Suppressor macrophage treated with lipopolysaccharide for 4 hours (primary cell): ENCODE measurements at places on chromosomes 2 and 18.

- no peak for DNase-seq
These were observed 195.2 kb downstream of the SLC8A1 start for GRCh38 chr2:40256649-40257048.

DNA sequence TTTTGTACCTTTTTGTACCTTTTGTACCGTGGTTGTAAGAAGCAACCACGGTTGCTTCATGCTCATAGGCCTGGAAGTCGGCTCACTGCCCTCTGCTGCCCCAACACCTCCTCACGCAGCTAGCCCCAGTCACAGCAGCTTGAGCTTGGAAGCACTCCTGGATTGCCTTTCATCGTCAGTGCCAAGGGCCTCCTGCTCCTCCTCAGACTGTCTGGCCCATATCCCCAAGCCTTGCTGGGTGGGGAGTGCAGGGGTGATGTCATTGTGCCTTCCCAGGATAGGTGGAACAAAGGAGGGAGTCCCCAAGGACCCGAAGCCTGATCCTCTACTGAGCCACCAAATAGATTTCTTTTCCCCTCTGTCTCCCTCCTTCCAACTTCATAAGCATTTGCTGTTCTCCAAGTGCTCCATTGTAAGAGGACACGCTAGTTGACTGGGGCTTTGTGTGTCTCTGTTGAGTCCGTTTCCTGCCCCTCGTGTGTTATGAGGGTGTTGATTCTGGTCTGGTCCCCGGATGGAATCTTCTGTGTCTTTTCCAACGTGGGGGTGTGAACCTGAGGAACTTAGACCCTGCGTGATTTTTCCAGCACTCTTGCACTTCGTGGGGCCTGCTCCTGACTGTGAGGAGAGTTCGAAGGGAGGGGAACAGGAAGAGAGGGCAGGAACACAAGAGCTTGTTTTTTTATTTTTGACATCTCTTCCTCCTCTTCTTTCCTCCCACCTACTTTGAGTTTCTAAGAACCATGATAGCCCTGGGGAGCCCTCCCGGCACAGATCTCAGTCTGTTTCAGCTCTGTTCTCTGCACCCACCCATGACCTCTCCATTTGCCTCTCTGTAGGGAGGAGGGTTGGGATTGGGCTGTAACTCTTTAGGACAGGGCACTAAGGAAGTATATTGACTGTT is 127.2 kb upstream of the EML6 start:
- no peak for DNase-seq

DNA sequence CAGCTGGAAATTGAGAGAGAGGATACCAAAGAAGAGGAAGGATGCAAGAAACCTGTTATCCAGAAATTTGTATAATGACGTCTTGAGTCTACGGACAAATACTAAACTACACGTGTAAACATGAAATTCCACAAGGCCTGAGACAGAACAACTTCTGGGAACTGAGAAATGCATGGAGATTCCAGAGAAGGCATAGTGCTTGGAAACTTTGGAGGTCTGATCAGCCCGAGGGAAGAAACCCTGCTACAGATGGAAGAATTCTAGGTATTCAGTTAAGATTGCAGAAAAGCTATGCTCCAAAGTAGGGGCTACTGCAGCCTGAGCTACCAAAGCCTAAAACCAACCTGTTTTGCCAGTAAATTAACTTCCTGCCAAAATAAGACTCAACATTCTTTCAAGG is 120.4 kb downstream of the PDCL3 start:
- DNase-seq: no peak

DNA sequence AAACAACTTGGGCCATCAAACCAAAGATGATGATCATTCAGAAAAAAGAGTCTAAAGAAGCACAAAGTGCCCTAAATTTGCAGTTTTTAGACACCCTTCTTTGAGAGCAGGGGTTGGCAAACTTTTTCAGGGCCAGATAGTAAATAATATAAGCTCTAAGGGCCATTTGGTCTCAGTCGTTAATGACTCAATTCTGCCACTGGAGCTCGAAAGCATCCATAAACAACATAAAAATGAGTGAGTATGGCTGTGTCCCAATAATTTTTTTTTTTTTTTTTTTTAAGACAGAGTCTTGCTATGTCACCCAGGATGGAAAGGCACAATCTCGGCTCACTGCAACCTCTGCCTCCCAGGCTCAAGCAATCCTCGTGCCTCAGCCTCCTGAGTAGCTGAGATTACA is 152.3 kb downstream of the DTNB start:
- DNase-seq: no peak

DNA sequence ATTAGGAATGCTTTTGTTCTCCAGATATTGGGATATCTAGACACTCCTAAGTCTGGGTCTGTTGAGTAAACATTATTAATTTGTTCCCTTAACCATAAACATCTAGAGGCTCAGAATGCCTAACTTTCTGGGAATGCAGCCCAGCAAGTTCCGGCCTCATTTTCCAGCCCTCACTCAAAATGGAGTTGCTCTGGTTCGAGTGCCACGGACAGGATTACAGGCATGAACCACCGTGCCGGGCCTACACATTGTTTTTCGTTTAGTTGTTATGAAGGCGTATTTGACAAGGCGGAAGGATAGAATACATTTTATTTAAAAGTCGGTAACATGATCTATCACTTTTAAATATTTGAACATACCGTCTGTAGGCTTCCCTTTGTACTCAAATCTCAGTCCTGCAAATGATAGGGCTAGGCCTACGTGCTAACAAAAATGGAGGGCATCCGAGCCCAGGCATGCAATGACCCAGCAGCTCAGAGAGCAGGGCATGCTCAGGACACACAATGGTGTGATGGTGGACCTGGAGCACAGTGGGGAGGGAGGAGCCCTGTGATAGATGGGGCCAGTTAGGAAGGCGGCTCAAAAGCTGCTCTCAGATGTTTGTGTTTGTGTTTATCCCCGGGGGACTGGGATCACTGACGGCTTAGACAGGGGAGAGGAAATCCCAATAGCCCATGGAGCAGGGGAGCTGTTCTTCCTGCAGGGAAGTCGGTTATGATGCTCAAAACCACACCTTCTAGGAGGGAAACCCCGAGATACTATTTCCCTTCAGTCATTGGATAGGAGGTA is 2.9 kb upstream of the SCYGR1 start:
- DNase-seq: no peak

- no peak for DNase-seq
These were observed 5.2 kb upstream of the GPR55 start for GRCh38 chr2:230930149-230930780.
